ENCODE measurements at places on chromosomes 3 and 15. TPM values are rescaled to one million over a fixed set of nuclear protein-coding genes. Genes with fewer than 3 reads are reported as not detected.
A peak's percentile ranks its signal among the peaks of the same experiment; 100 is the strongest.

- DNase-seq = no peak
Measured at GRCh38 chr3:188188911-188189310, 35.0 kb downstream of the LPP start.

DNA sequence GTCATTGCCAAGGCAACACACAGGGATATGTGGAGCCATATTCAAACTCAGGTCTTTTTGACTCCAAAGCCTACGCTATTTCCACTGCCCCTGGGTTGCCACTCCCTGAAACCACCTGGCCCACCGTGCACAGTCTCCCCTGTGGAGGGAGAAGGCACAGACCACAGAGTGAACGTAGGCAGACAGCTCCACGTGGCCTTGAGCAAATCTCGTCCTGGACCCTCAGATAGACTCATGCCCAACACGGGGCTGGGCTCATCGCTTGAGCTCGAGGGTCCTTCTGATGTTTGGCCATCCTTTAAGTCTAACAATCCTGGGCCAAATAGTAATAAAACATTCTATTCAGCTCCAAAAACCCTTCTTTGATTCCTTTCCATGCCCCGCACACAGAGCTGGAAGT lies 72.0 kb downstream of the CPN2 start:
- DNase-seq = no peak

- no peak for DNase-seq
Measured at GRCh38 chr3:177133860-177134815, 63.1 kb downstream of the TBL1XR1 start.

DNA sequence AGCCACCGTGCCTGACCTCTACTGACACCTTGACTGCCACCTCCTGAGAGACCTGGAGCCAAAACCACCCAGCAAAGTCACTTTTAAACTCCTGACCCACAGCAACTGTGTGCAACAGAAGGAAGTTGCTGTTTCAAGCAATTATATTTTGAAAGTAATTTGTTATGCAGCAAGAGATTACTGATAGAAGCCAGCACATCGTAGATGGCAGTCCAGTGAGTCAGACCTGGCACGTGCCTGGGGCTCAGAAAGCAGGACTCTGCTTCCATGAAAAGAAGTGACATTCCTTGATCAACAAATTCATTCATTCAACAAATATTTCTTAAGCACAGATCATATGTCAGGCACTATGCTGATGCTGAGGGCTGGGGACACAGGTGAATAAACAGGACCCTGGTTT lies 5.7 kb upstream of the CSPG4 start:
- peak; percentile 67 for DNase-seq

- no peak for DNase-seq
Measured at GRCh38 chr3:185583925-185584324, 2.2 kb upstream of the SENP2 start.

DNA sequence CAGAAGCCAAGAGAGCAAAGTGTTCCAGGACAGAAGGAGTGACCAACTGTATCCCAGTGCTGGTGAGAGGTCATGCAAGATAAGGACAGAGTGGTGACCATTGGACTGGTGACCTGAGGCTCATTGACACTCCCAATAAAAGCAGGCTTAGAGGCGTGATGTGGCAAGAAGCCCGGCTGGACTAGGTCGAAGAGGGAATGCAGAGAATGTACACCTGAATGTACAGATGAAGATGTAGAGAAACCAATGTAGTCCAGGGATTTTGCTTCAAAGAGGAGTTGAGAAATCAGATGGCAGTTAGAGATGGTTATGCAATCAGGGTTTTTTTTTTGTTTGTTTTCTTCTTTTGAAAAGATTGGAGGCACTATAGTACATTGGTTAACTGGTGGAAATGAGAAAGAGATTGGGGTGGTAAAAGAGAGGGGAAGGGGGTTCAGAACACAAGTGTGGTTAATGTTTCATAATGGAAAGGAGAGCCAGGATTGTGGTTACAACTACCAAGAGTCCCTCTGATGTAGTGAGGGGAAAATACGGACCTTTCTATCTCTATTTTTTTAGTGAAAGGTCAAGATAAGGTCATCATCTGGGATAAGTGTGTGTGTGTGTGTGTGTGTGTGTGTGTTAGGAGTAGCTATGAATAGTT lies 23.3 kb downstream of the ST3GAL6 start:
- DNase-seq = peak; percentile 78

DNA sequence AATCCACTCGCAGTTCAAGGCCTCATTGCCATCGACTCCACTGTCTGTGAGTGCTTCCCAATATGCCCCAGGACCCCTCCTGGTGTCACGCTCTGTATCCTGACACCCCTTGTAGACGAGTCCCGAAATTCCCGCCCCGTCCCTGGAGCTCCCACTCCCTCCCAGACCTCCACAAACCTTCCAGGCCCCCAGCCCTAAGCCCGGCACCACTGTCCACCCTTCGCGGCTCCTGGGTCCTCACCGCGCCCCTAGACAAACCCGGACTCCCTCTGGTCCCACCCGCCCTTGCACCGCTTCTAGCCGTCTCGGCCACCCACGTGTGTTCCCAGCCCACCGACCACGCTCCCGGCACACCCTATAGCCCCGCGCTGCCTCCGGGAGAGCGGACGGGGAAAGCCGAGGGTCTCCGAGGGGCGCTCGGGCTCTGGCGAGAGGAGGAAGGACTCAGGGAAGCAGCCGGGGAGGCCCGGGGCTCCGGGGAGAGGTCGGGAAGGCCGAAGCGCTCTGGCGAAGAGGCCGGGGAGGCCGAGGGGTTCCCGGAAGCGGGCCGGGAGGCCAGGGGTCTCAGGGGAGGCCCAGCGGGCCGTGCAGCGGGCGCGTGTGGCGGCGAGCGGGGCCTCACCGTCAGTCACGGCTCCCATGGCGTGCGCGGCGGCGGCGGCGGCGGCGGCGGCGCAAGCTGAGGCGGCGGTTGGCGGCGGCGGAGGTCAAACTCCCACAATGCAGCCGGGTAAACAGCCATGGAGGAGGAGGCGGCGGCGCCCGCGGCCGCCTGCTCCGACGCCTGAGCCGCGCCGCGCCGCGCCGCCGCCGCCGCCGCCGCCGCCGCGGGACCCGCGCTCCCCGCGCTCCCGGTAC lies at the start of the genes ATXN7 and THOC7:
Gene ATXN7, plus strand, starts transcription at position 718 of the 858 bp plus-strand sequence. CDS start 48,732 bp downstream, outside the sequence.
Gene THOC7, minus strand, starts transcription at position 656 of the 858 bp plus-strand sequence. Its CDS starts 15 bp downstream, at position 641.
- no peak for DNase-seq

DNA sequence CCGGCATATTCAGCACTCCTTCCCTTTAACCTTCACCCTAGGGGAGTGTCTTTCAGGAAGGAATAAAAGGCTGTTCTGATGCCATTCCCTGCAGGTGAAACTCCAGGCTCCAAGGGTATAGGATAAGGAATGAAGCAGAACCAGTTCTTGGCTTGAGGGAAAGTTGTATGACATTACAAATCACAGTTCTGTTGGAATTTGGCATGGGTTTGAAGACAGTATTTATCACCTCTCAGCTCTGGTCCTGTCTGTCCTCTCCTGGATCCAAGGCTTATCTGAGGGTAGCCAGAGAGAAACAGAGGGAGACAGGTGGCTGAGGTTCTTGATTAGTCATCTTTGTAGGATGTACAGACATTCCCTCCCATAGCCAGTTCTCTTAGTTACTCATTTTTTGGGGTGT lies 37.1 kb downstream of the RAB11A start:
- DNase-seq = no peak

- peak; percentile 4 for DNase-seq
Measured at GRCh38 chr15:87348746-87349145, 907.8 kb downstream of the NTRK3 start.

GPR176 gene
- total RNA-seq = 97.2 TPM

ZNF80 gene
- total RNA-seq = not detected

Measured in renal cortical epithelial cell (primary cell).